ENCODE measurements at places on chromosomes 11 and 22.

- no peak for DNase-seq
These were observed 42.4 kb downstream of the KCNJ4 start for GRCh38 chr22:38412435-38413084.

DNA sequence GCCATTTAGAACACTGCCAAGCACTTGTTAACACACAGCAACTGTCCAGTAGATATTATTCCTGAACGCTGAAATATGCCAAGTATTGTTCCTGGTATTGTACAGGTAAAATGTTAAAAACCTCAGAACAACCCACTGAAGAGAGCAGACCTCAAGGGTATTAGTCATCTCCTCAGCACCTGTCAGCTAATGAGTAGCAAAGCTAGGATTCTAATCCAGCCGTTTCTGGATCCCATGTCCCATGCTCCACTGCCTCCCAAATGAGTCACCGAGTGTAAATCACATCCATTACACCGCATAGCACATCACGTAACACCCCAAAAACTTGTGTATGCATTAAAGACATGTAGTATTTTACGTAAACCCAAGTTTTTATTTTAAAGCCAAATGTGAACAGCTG, 705.4 kb upstream of the TENM4 start:
- DNase-seq, result no peak

DNA sequence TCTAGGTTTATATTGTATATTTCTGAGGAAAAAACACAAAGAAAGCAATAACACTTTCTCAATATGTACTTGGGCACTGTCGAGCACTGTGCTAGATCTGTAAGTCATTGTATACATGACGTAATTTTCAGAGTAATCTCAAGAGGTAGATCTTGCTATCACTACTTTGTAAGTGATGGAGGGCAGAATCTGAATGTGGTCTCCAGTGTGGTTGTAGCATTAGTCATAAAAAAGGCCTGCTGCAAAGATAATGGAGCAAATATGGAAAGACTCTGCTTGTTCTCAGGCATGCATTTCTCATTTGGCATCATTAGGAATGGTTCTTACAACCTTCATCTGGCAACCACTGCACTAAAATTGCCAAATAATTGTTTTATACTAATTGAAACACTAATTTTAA, 419.8 kb upstream of the CCDC179 start:
- no peak for DNase-seq

GRCh38 chr22:47180796-47181195, 418.3 kb downstream of the TBC1D22A start:
- no peak for DNase-seq

- DNase-seq, result no peak
These were observed 1.2 kb downstream of the AIP start for GRCh38 chr11:67483831-67484665.

DNA sequence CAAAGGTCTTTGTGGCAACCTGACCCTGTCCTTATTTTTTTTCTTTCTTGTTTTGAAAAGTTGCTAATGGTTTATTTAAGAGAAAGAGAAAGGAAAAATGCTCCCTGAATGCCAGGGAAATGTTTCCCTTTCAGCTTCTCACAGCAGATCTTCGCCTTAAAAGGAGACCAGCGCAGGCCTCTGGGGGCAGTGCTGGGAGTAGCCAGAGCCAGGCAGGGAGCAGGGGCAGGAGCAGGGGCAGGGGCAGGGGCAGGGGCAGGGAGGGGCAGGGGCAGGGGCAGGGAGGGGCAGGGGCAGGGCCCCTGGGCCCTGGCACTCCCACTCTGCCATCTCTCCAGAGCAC, 5.1 kb downstream of the MOB2 start:
- DNase-seq, result no peak

GRCh38 chr11:69215216-69215615, 59.5 kb downstream of the SMIM38 start:
- no peak for DNase-seq

DNA sequence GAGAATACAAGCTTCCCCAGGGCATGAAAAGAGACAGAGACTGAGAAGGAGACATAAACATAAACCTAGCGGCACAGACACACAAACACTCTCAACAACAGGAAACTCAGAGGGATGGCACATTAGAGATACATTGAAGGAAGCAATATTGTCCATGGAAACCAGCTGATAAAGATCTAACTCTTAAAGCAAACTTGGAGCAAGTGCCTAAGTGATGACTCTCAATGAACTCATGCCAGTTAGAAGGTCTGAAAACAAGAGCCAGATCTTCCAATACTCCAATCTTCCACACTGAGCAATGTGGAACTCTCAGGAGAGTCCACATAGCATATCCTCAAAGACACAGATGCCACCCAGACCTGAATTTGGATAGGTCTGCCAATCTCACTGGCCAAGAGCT, 168.8 kb upstream of the ISX start:
- DNase-seq, result no peak
